ENCODE measurements at places on chromosomes 1 and 21. TPM values are rescaled to one million over a fixed set of nuclear protein-coding genes. Genes with fewer than 3 reads are reported as not detected.

The HIVEP3 gene
- total RNA-seq = 3.5 TPM

The C1orf226 gene
- total RNA-seq = 13.8 TPM

GRCh38 chr1:63523738-63524137 is 413 bp downstream of the EFCAB7 start:
- peak overlapping the region; percentile 94 for H3K27ac ChIP-seq
- no peaks in the 10 kb centered on the region for H3K27me3 ChIP-seq
- no peaks in the 10 kb centered on the region for H3K36me3 ChIP-seq

DNA sequence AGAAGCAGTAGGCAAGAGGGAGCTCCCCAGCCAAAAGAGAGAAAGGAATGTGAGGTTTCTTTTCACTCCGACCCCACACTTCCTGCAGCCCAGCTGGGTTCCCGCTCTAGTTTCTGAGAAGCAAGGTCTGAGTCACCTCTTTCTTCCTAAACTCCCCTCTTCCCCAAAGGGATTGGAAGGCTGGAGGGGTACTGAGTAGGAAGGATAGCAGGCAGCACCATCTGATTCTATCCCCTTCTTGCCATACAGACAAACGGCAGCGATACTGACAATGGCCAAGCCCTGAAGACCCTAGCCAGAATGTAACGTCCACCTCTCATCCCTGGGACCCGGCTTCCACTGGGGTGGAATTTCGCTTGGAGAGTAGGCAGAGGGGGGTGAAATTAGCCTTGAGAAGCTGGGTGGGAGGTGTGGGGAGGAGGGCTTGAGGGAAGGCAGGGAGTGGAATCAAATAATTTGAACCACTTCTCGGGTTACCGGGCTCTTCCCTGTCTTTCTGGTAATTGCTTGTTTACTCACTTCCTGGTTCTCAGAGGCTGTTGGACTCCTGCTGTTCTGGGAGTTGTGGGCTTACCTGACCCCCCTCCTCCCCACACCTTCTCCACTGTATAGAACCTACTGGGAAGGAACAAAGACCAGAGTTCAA is 13.2 kb downstream of the IER5 start:
- H3K36me3 ChIP-seq = no peaks in the 10 kb centered on the region
- H3K27ac ChIP-seq = peak overlapping the region; percentile 26
- no peaks in the 10 kb centered on the region for H3K27me3 ChIP-seq
- no peak for DNase-seq

DNA sequence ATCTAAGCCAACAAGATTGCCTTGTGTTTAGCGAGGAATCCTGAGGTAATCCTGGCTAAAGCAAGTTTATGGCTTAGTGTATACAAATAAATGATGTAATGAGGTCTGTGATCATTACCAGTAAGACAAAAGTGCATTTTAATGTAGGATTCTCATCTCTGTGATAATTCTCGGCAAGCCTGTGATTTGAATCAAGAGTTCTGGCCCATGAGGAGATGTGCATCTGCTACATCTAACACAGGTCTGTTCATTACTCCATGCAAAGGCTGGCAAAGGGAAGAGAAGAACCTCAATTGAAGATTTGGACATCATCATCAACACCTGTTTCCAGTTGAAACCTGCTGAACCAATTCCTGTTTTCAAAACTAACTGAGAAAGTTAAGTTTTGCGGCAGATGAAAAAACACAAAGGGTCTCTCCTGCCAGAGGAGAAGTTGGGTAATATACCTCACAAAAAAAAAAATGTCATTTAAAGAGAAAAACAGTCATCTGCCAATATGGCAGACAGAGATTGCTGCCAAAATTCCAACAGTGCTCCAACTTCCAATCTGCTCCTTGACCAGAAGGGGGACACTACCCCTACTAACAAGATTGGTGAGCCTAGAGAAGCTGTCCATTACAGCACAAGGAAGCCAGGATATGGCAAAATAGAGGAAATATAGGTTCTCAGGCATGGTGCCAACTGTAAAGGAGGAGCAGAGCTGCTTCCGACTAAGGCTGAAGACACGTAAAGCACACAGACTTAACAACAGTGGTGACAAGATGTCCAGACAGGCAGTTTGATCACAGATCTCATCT is 453.7 kb downstream of the TTLL7 start:
- no peak for DNase-seq
- no peak overlapping the region for H3K27ac ChIP-seq
- no peak overlapping the region for H3K4me3 ChIP-seq
- H3K36me3 ChIP-seq = no peaks in the 10 kb centered on the region
- H3K27me3 ChIP-seq = no peaks in the 10 kb centered on the region

The TEDDM1 gene
- not detected for total RNA-seq

DNA sequence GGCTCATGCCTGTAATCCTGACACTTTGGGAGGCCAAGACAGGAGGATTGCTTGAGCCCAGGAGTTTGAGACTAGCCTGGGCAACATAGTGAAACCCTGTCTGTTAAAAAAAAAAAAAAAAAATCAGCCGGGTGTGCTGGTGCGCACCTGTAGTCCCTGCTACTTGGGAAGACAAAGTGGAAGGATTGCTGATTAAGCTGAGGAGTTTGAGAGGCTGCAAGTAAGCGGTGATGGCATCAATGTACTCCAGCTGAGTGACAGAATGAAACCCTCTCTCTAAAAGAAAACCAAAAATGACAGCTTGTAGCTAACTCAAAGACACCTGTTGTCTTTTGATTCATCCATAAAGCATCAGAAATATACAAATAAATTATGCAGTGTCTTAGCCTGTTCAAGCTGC is 31.8 kb downstream of the SIPA1L2 start:
- peak overlapping the region; percentile 38 for H3K27ac ChIP-seq
- no peaks in the 10 kb centered on the region for H3K4me1 ChIP-seq
- no peaks in the 10 kb centered on the region for H3K36me3 ChIP-seq
- H3K27me3 ChIP-seq = no peaks in the 10 kb centered on the region

DNA sequence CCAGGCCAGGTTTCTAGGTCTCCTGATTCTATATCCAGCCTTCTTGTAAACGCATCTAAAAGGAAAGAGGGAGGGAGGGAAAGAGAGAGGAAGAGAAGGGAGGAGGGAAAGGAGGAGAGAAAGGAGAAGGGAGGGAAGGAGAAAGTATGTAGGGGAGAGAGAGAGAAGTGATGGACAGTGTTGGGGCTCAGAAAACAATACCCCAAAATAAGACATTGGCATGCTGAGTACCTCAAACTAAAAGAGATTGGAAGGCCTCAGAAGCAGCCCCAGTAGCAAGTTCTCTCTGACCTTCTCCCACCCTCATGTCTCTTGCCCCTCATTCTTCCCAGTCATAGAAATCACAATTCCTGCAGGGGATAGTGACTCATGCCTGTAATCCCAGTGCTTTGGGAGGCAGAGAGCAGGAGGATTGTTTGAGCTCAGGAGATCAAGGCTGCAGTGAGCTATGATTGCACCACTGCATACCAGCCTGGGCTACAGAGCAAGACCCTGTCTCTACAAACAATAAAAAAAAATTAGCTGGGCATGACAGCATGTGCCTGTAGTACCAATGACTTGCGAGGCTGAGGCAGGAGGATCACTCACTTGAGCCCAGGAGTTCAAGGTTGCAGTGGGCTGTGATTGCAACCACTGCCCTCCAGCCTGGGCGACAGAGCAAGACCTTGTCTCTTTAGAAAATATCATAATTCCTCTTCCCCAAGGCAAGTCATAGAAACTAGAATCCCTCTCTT is 51.2 kb downstream of the DNTTIP2 start:
- DNase-seq = no peak
- no peaks in the 10 kb centered on the region for H3K36me3 ChIP-seq
- H3K4me1 ChIP-seq = no peaks in the 10 kb centered on the region
- H3K27me3 ChIP-seq = no peaks in the 10 kb centered on the region
- H3K27ac ChIP-seq = no peak overlapping the region

The PLPPR4 gene
- 0.80 TPM for total RNA-seq

- no peaks in the 10 kb centered on the region for H3K27me3 ChIP-seq
- DNase-seq = no peak
- no peak overlapping the region for H3K27ac ChIP-seq
- H3K4me1 ChIP-seq = no peaks in the 10 kb centered on the region
These were observed 101.9 kb downstream of the RAVER2 start for GRCh38 chr1:64846573-64847430.

DNA sequence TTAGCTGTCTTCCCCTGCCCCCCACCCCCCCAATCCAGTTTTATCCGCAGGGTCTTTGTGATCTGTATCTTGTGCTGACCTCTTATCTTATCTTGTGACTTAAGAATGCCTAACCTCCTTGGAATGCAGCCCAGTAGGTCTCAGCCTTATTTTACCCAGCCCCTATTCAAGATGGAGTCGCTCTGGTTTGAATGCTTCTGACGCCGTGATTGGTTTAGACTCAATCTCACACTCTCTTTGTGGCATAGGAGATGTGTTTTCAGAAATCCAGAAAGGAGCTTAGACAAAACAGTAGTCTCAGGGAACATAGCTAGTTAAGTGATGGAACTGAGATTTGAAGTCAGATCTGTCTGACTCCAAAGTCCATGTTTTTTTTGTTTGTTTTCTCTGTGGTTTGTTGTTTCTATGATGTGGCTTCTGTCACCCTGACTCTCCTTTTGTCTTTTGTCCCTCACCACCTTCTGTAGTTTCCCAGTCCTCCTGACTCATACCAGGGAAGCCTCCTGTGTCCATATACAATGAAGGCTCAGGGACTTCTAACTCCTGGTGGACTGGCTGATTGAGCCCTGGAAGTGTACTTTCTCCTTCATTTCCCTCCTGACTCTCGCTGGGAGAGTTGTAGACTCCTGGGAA is 18.1 kb upstream of the USP24 start:
- no peak overlapping the region for H3K4me3 ChIP-seq
- no peaks in the 10 kb centered on the region for H3K27me3 ChIP-seq
- H3K36me3 ChIP-seq = no peaks in the 10 kb centered on the region
- H3K27ac ChIP-seq = no peak overlapping the region
- DNase-seq = no peak

DNA sequence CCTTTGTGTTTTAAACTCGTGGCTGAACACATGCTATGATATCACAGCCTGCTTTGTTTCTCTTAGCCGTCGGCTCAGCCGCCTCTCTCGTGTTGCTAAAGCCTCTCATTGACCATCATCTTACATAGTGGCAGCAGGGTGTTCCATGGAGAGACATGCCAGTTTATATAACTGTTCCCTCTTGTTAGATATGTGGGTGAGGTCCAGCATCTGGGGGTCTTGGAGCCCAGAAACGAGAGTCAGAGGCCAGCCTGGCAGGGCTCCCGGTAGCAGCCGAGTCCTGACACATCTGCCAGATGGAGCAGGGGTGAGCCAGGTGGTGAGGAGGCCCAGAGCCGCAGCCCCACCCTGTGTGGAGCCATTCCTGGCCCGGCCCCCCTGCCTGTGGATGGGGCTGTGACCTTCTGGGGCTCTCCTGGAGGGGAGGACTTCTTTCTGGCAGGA is 11.9 kb downstream of the PODN start:
- H3K27ac ChIP-seq = peak overlapping the region; percentile 71
- H3K4me1 ChIP-seq = no peaks in the 10 kb centered on the region
- H3K4me3 ChIP-seq = no peak overlapping the region
- H3K27me3 ChIP-seq = no peaks in the 10 kb centered on the region
- H3K36me3 ChIP-seq = no peaks in the 10 kb centered on the region

- DNase-seq = no peak
- H3K27ac ChIP-seq = no peak overlapping the region
- no peak overlapping the region for H3K4me3 ChIP-seq
These were observed 45.9 kb downstream of the CAMSAP2 start for GRCh38 chr1:200784576-200784975.

GRCh38 chr21:33169359-33169758 is 60.4 kb upstream of the IFNAR2 start:
- no peak overlapping the region for H3K4me3 ChIP-seq
- H3K36me3 ChIP-seq = no peaks in the 10 kb centered on the region
- no peaks in the 10 kb centered on the region for H3K4me1 ChIP-seq
- H3K27ac ChIP-seq = no peak overlapping the region
- peaks cover 21% of the 10 kb centered on the region for H3K27me3 ChIP-seq

The UTP25 gene
- 6.4 TPM for total RNA-seq

The IGSF21 gene
- 9.5 TPM for total RNA-seq

The NUP210L gene
- not detected for total RNA-seq

- H3K4me3 ChIP-seq = no peak overlapping the region
- no peaks in the 10 kb centered on the region for H3K27me3 ChIP-seq
- DNase-seq = no peak
- H3K4me1 ChIP-seq = no peaks in the 10 kb centered on the region
These were observed 175.4 kb upstream of the COA6 start for GRCh38 chr1:234197839-234198238.

GRCh38 chr1:64765826-64766225 is 21.0 kb downstream of the RAVER2 start:
- no peaks in the 10 kb centered on the region for H3K36me3 ChIP-seq
- no peaks in the 10 kb centered on the region for H3K4me1 ChIP-seq
- H3K4me3 ChIP-seq = no peak overlapping the region
- H3K27ac ChIP-seq = no peak overlapping the region

DNA sequence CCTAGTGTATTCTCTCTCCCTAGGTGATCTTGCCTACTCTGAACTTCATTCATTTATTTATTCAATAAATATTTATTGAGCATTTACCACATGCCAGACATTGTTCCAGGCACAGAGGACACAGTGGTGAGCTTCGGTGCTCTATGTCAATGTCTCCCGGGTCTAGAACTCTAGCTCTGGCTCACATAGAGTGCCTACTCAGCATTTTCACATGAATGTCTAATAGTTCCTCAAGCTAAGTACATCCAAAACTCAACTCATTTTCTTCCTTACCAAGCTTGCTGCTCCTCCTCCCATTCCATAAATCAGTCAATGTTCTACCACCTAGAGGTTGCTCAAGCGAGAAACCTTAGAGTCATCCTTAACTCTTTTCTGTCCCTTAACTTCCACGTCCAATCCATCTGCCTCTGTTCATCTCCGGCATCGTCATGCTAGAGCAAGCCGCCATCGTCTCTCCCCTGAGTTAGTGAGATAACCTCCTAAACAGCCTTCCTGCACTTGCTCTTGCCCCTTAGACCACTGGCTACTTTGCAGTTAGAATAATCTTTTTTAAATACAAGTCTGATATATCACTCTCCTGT is 67.5 kb downstream of the TMEM53 start:
- H3K4me3 ChIP-seq = no peak overlapping the region
- no peaks in the 10 kb centered on the region for H3K4me1 ChIP-seq
- peaks cover 11% of the 10 kb centered on the region for H3K27me3 ChIP-seq
- no peak overlapping the region for H3K27ac ChIP-seq
- no peaks in the 10 kb centered on the region for H3K36me3 ChIP-seq

- H3K4me1 ChIP-seq = no peaks in the 10 kb centered on the region
- no peak overlapping the region for H3K27ac ChIP-seq
- no peak overlapping the region for H3K4me3 ChIP-seq
- H3K27me3 ChIP-seq = no peaks in the 10 kb centered on the region
- no peaks in the 10 kb centered on the region for H3K36me3 ChIP-seq
These were observed 116.4 kb downstream of the GDAP2 start for GRCh38 chr1:117812869-117813511.

DNA sequence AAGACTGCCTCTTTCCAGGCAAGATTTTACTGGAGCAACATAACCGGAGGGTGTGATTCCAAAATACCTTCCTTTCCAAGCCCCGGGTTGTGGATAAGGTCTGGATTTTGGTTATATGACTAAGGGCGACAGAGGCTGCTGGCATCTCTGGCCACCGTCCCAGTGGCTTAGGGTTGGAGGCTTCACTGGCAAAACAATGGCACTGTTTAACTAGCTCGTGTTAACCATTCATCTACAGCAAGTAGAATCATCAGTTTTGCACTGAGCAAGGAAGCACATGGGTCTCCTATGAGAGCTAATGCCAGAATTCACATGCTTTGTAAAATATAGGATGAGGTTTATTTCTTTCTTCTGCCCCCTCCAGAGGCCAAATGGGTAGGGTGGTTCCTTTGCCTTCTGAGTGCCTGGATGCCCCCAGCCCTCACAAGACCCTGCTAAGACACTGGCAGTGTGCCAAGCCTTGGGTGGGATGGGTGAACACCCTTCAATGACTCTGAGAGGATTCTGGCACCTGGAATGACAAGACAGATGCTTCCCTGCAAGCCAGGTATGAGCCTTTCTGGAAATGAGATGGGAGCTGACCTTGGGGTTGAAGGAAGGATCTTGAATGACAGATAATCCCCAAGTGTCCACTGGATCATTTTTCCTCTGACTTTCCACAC is 36.8 kb downstream of the DHCR24 start:
- H3K36me3 ChIP-seq = no peaks in the 10 kb centered on the region
- no peak overlapping the region for H3K27ac ChIP-seq
- H3K27me3 ChIP-seq = no peaks in the 10 kb centered on the region
